ENCODE measurements at places on chromosomes 3 and 15.

DNA sequence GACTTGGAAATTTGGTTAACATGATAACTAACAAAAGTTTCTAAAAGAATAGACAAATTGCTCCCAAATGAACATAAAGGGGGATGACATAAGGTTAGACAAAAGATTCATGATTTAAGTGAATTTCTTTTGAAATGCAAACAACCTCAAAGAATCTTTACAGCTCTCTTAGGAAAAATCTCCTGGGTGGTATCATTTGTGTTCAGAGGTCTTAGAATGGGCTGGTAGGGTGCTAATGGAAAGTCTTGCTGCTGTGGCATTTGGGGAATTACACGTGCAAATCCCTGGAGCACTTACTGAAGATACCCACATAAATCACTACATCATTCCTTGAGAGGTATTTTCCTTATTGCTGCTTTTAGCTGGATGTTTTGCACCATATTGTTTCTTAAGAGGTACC, 14.4 kb upstream of the ROBO2 start:
- peak; percentile 21 for DNase-seq

GRCh38 chr3:195739561-195740111, 18.9 kb downstream of the MUC20 start:
- DNase-seq, result no peak

DNA sequence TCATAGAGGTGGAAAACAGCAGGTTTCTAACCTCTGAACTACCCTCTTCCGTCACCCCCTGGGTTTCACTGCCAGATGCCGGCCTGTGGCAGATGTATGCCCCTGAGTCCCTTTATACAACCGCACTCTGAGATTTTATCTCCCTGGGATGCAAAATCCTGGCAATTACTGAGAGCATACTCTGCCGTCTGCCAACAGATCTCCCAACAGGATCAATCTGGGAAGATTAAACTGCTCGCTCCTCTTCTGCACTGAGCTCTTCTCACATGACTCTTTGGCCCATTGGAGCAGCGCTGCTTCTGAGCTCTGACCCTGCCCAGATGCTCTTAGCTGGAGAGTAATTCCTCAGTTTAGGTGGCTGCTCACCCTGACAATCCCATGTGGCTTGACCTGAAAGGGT, 133.2 kb downstream of the LIPC start:
- no peak for DNase-seq

- no peak for DNase-seq
Observed at GRCh38 chr3:139930211-139930610, 4.8 kb upstream of the CLSTN2 start.

DNA sequence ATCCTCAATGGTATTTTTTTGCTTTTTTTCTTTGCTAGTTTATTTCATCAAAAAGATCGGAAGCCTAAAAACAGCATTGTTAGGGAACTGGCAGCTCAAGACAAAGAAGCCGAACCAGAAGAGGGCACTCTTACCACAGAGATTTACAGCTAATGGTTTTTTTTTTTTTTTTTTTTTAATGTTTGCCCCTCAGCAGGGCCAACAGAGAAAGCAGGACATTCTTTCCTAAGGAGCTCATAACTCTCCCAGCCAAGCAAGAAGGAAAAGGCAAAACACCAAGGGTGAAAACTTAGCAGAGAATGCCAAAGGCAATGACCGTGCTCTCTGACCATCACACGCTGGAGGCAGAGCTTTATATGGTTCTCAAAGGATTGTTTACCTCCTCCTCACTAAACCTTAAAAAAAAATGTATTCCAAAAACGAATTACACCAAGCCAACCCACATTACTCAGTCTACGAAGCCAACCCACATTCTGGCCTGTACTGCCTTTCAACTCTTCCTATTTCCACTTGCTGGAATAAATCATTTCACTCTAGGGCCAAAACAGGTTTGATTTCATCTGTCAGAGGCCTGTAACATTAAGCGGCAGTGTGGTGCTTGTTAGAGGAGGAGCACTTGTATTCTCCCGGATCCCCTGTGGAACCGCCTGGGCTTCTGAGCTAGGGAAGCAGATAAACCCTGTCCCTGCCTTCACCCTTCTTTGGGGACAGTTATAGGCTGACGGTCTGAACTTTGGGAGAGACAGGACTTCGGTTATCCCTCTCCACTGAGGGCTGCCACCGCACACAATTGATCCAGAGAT, 35.6 kb upstream of the GYG1 start:
- DNase-seq, result peak; percentile 76

All from GM23338 (cell line).